ENCODE measurements at places on chromosomes 5 and 9. TPM values are rescaled to one million over a fixed set of nuclear protein-coding genes. Genes with fewer than 3 reads are reported as not detected.

- DNase-seq, result no peak
Measured at GRCh38 chr9:133356391-133357091, at the start of the genes SURF1 and SURF2. Gene SURF1 (minus strand): TSS chr9:133356487. CDS start chr9:133356453, 34 bp downstream. Gene SURF2 (plus strand): TSS chr9:133356550. CDS start chr9:133356593, 43 bp downstream.

STC2 gene
- 52.2 TPM for polyA plus RNA-seq

- DNase-seq, result peak; percentile 43
Measured at GRCh38 chr5:90135779-90136378, 273.7 kb downstream of the CETN3 start.

GRCh38 chr5:17723876-17724275, 89.6 kb downstream of the TAF11L14 start:
- no peak for DNase-seq

SHISAL2B gene
- polyA plus RNA-seq, result 12.4 TPM

DNA sequence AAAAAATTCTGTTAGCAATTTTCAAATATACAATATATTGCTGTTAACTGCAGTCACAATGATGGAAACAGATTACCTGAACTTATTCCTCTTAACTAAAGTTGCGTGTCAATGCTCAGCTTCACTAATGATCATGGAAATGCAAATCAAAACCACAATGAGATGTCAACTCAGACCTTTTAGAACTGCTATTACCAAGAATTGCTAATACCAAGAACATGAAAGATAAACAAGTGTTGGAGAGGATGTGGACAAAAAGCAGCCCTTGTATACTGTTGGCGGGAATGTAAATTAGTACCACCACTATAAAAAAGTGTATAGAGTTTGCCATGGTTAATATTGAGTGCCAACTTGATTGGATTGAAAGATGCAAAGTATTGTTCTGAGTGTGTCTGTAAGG, 1409.7 kb upstream of the CDH18 start:
- no peak for DNase-seq

ANKRD34B gene
- 0.91 TPM for polyA plus RNA-seq

GRCh38 chr5:28737682-28738081, 1699.3 kb upstream of the CDH9 start:
- DNase-seq, result no peak

- DNase-seq, result no peak
Measured at GRCh38 chr9:110994771-110995241, 43.5 kb downstream of the LPAR1 start.

- DNase-seq, result no peak
Measured at GRCh38 chr5:127555826-127556225, 38.4 kb downstream of the PRRC1 start.

DNA sequence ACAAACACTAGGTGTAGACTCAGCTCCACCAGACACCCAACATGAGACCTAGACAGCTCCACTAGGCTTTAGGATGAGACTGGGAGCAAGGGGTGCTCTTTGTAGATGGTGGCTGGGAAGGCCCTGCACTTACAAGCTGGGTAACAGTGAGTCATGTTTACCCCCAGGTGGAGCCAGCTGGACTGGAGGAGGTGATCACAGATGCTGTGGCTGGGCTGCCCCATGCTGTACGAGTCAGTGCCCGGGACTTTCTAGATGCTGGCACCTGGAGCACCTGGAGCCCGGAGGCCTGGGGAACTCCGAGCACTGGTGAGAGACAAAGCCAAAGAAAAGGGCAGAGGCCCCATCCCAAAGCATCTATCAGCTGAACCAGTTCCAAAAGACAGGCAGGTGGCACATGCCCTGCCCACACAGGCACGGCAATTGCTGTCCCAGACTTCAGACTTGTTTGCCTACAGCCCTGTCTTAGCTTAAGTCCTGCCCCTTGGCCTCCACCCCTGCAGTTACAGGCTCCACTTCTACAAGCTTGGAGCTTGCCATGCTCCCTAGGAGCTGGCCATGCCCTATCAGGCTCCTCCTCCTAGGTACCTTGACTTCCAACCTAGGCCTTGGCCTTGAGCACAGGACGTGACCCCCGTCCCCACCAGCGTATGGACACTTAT, 2.7 kb downstream of the CCL27 start:
- no peak for DNase-seq

GARNL3 gene
- polyA plus RNA-seq, result 6.5 TPM

DNA sequence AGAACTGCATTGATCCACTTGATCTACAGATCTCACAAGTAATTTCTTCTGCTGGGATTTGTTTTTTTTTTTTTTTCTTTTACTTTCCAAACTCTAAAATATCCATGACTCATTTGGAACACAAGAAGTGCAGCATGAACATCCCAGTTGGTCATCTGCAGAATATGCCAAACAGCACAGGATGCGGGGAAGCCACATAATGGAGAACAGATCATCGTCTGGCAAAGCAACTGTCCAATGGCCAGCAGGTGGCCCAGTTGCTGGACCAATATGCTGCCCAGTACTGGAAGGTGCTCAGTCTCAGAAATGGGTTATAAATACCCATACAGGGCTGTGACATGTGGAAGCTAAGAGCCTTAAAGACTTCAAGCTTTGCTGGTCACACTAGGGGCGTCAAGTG, 221.3 kb upstream of the TAS2R1 start:
- DNase-seq, result no peak

IL31RA gene
- not detected for polyA plus RNA-seq

CDH9 gene
- polyA plus RNA-seq, result 1.0 TPM

GRCh38 chr5:121189342-121190305, 662.1 kb upstream of the FTMT start:
- no peak for DNase-seq

- no peak for DNase-seq
Measured at GRCh38 chr9:27558307-27558706, 15.0 kb downstream of the C9orf72 start.

- DNase-seq, result no peak
Measured at GRCh38 chr9:2157277-2158110, 142.3 kb downstream of the SMARCA2 start.

DDX4 gene
- not detected for polyA plus RNA-seq

DNA sequence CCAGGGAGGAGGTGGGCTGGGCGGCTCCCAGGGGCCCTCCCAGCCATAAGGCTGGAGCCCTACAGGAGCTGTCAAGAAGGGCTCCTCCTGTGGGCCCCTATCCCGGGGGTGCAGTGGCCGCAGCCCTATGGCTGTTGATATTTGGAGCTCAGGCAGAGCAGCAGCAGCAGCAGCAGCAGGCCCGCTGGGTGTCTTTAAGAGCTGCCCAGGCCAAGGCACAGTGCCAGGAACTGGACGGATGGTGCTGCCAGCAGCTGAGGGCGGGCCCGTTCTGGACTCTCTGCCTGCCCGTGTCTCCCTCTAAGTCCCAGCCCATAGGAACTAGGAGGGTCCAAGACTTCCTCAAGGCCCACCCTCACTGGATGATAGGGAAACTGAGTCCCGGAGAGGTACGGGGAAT, 3.6 kb downstream of the AK1 start:
- no peak for DNase-seq

DNA sequence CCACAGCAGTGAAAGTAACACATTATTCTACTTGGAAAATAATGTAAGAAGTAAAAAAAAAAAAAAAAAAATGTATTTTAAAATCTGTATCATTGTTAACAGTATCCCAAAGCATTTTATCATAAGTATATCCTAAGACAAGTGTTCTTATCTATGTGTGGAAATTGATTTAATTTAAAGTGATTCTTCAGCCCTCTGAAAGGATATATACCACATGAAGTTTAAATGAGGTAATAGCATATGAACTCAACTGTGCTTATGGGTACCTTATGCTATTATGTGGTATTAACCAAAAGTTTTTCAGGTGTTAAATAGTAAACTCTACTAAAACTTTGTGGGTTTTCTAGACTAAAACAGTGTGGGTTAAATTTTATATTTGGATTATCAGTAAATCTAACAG, 2.8 kb upstream of the SECISBP2 start:
- DNase-seq, result no peak

GRCh38 chr9:72444435-72444834, 77.0 kb upstream of the TMC1 start:
- no peak for DNase-seq

TMEM252 gene
- polyA plus RNA-seq, result not detected

GKAP1 gene
- polyA plus RNA-seq, result 0.97 TPM

- no peak for DNase-seq
Measured at GRCh38 chr5:179344431-179345182, 654 bp downstream of the ADAMTS2 start.

DNA sequence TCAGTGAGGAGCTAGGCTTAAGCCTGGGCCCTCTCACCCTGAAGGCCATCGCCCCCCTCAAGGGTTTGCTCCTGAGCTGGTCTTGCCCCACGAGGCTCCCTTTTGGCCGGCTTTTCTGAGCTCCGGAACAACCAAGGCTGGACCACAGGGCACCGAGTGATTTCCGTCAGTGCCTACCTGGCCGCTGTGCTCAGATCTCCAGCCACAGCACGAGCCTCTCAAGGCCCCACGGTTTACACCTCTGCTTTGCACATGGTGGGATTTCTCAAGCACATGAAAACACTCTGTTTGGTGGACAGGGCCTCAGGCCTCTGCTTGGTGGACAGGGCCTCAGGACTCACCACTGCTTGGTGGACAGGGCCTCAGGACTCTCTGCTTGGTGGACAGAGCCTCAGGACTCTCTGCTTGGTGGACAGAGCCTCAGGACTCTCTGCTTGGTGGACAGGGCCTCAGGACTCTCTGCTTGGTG, 15.8 kb downstream of the CLPTM1L start:
- DNase-seq, result no peak

YIPF5 gene
- polyA plus RNA-seq, result 15.5 TPM

DNA sequence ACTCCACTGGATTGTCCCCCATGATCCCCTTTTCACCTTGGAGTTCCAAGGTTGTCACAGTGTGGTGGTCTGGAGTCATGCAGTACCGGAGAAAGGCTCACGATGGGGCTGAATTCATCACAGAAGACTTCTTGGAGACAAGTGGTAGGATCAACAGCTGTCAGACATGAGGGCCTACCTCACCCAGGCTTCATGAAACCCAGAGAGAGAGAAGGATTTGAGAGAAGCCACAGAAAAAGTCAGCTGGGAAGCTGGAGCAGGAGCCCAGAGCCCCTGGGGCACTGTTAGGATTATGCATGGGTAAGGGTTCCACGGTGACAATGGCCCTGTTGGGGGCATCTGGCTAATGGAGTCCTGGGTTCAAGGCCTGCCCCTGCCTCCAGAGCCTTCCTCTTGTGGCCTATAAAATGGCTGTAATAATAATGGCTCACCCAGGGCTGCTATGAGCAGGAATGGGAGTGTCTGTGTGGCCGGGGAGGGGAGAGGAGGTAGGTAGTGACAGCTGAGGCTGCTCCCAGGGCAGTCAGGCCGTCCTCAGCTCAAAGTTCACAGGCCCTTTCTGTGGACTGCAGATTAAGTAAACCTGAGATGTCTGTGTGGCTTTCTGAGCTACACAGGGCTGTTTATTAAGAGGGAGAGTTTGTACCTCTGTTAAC, 910 bp downstream of the TRIM14 start:
- DNase-seq, result no peak

DNA sequence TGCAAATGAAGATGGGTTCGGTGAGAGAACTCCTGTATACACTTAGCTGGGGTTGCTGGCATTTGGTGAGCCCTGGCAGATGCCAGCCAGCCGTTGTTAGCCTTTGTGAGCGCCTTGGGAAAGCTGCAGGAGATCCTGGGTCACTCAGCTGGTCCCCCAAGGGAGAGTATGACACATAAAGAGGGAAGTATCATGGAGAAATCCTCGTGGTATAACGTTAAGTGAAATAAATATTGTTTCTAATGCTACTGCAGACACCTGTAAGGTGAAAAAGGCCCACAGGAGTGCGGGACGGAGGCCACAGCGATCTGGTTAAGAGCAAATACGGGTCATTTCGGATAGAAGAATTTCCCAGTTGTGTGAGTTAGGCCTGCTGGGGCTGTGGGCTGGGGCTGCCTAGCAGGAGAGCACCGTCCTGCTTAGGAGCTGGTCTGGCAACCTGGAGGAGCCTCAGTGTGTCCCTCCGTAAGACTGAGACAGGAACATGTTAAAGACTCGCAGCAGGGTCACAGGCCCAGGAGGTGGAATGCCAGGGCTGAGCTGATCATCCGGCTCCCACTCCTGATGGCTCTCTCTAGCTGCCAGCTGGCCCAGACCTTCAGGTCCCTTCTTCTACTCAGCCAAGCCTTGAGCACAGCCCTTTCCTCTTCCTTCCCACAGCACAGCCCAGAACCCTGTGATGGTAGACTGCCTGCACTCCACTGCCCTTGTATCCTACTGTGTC, 4.9 kb downstream of the NKX2-5 start:
- no peak for DNase-seq

DNA sequence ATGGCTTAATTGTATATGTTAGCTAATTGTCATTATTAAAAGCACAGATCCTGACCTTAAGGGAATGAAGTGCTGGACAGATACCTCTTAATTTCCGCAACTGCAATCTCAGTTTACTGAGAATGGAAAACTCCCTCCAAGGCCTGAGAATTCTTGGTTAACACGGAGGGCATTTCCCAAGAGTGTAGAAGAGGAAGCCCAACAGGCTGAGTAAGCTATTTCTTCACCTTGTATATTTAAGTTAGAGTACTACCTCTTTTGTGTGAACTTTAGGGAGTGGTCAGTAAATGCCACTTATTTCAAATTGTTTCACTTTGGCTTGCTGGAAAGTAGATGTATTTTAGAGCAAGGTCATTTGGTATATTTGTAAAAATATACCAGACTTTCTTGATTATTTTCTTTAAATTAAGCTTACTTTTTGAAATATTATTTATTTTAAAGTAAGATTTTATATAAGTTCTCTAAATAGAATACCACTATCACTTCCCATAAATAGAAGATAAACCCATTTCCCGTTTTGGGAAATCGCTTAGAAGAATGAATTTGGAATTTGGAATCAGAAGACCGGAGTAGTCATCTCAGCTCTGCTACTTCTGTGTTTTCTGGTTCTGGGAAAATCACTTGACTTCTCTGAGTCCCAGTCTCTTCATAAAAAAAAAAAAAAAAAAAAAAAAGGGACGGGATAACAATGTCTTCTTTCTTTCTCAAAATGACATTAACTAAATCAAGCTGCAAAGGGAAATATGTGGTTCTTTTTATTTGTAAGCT, 26.0 kb upstream of the C9orf72 start:
- DNase-seq, result no peak

- DNase-seq, result no peak
Measured at GRCh38 chr9:99182356-99182755, 39.4 kb downstream of the ALG2 start.

DNA sequence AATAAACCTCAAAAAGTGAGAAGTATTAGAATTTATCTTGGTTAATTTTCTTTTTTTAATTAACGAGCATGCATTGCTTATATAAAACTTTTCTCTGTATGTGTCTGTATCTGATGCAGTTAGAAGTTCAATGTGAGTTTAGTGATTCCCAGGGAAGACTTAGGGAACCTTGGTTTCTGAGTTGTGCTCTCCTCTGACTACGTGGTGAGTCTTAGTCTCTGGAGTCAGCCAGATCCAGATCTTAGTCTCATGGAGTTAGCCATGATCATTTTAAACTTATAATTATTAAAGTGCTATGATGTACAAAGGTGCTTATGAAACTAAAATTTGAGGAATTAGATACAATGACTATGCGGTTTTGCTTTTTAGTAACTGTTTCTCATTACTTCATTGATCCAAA, 285.3 kb upstream of the DMRT1 start:
- DNase-seq, result no peak

ENC1 gene
- 5.5 TPM for polyA plus RNA-seq

GRCh38 chr5:74056789-74057164, 430.8 kb downstream of the ARHGEF28 start:
- DNase-seq, result no peak

- DNase-seq, result no peak
Measured at GRCh38 chr9:133113163-133113948, 7.7 kb downstream of the RALGDS start.

Measured in H1 (cell line).